Purkinje cell (primary cell): ENCODE measurements at places on chromosomes 4 and X. TPM values are rescaled to one million over a fixed set of nuclear protein-coding genes. Genes with fewer than 3 reads are reported as not detected.

Gene CD40LG
- not detected in 2 replicates for polyA plus RNA-seq

Gene GJB1
- polyA plus RNA-seq, result 1.0 TPM in 1 of 2 replicates, not detected in the other

Gene CORIN
- 1.2 and 1.7 TPM in 2 replicates for polyA plus RNA-seq

Gene KLHL15
- 5.0 and 9.4 TPM in 2 replicates for polyA plus RNA-seq

Gene ABHD18
- polyA plus RNA-seq, result 3.5 and 6.5 TPM in 2 replicates

Gene SPANXA1
- polyA plus RNA-seq, result not detected in 2 replicates

Gene BRS3
- polyA plus RNA-seq, result not detected in 2 replicates

Gene RAB9A
- 19.2 and 27.0 TPM in 2 replicates for polyA plus RNA-seq

Gene GASK1B
- polyA plus RNA-seq, result 8.1 and 10.3 TPM in 2 replicates

Gene APELA
- polyA plus RNA-seq, result not detected in 2 replicates

Gene PHEX
- polyA plus RNA-seq, result 0.06 TPM in 1 of 2 replicates, not detected in the other

Gene RAB41
- 0.69 TPM in 1 of 2 replicates, not detected in the other for polyA plus RNA-seq
